ENCODE measurements at places on chromosomes 11 and 22.

DNA sequence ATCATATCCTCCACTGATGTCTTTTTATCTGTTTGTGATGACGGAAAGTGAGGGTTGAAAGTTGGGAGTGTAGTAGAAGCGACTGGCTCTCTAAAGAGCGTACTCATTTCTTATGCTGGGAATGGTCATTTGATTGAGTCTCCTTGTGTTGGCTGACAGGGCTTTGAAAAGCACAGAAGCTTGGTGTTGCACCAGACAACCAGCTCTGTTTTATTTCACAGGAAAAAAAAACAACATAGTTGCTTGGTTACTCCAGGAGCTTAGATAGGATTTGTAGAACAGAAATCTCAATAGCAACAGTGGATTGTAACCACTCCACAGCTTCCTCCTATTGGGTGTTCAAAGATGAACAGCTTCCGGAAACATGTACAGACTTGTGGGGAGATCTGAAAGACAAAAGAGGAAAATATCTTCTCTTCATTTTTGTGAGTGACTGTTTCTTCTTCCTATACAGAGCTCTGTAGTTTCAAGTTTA lies 2.7 kb downstream of the RBM14 start:
- DNase-seq, result no peak

- no peak for DNase-seq
These were observed 21.8 kb upstream of the SLC22A24 start for GRCh38 chr11:63165706-63166310.

- DNase-seq, result no peak
These were observed 50.4 kb downstream of the FAM83F start for GRCh38 chr22:40044870-40045834.

GRCh38 chr11:69406060-69406459 lies 75.4 kb upstream of the LINC01488 start:
- no peak for DNase-seq

DNA sequence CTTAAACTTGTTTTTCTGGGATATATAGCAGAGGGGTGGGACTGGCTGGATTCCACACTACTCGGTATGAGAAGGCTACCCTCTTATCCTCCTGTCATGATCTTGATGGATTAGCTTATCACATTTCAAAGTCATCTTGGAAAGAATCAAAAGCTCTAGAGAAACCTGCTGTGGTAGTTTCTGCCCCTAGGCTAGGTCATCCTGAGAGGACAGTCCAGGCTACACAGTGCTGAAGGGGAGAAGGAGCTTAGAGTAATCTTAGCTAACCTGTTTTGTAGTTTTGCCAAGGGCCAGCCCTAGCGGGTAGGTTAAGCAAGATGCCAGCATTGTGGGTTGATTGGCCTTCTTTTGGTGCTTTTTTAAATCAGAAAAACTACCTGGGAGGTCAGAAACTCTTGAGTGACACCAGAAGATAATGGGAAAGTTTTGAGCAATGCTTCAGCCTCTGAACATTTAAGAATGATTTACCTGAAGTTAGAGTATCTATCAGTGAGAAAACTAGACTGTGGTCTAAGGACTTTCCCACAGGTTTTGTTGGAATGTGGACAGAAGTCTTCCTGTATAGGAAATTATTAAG lies 21.3 kb downstream of the PIWIL4 start:
- no peak for DNase-seq

- peak; percentile 15 for DNase-seq
These were observed 8.5 kb downstream of the SH3BP1 start for GRCh38 chr22:37647928-37648327.

- no peak for DNase-seq
These were observed 172.0 kb downstream of the KCNA4 start for GRCh38 chr11:29844701-29845379.

- DNase-seq, result no peak
These were observed 79.5 kb downstream of the PDE2A start for GRCh38 chr11:72594493-72595291.

DNA sequence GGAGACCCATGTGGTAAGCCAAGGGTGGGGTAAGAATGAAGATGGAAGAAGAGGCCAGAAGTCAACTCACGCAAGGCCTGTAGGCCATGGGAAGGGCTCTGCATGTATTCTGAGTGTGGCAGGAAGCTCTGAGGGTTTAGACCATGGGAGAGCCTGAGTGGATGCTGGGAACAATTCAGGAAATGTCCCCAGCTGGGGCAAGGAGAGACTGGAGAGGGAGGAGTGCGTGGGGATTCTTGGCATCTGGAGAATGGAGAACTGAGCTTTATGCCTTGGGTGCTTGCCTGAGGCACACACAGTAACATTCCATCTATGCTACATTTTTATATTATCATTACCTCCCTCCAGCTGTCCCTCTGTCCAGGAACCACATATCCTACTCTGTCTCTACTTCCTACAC lies 50.4 kb upstream of the CD82 start:
- no peak for DNase-seq

GRCh38 chr22:32218470-32218869 lies 13.6 kb upstream of the RFPL2 start:
- DNase-seq, result no peak

- no peak for DNase-seq
These were observed 704.1 kb upstream of the CCDC179 start for GRCh38 chr11:23564370-23564769.

DNA sequence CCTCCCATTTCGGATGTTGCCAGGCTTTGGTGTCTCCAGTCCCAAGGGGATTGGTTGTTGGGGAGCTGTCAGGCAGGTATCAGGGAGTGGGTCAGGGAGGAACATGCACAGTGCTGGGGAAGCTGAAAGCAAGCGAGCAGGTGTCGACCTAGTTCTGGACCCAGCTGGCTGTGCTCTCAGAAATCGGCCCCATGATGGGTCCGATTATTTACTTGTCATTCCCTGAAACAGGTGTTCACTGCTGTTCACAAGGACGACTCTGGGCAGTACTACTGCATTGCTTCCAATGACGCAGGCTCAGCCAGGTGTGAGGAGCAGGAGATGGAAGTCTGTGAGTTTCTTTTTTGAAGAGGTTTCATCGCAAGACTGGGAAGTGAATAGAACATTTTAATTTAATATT lies 76.8 kb downstream of the JAM3 start:
- no peak for DNase-seq

DNA sequence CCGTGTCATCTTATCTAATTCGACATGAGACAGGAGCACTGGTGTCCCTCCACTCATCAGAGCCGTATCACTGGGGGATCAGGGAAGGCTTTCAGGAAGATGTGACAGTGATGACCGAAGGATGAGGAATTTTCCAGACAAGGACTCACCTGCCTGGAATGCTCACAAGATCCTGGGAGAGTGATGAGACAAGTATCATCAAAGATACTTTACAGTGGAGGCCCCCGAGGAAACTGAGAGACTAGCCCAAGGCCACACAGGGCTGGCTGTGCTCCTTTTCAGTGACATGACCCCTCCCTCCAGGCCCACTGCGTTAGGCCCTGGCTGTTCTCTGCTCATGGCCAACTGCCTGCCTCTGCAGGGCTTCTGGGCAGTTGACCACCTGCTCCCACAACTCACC lies 13.0 kb downstream of the CLPB start:
- no peak for DNase-seq

GRCh38 chr11:89436071-89436470 lies 55.1 kb downstream of the NOX4 start:
- DNase-seq, result no peak

- DNase-seq, result no peak
These were observed 1432.6 kb upstream of the TENM4 start for GRCh38 chr11:80873310-80873999.

- no peak for DNase-seq
These were observed 4.7 kb downstream of the FOSL1 start for GRCh38 chr11:65895482-65895981.

DNA sequence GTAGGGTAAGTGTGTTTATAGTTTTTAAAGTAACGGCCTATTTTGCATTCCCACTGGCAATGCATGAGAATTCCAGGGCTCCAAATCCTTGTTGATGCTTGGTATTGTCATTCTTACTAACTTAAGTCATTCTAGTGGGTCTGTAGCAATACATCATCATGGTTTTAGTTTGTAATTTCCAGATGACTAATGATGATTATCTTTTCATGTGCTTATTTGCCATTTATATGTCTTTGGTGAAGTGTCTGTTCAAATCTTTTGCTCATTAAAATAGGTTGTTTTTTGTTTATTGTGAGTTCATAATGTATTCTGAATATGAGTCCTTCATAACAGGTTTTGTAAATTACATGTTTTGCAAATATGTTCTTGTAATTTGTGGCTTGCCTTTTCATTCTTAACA lies 31.2 kb downstream of the MTMR3 start:
- peak; percentile 60 for DNase-seq

- no peak for DNase-seq
These were observed 36.2 kb downstream of the MPPED1 start for GRCh38 chr22:43448048-43448447.

DNA sequence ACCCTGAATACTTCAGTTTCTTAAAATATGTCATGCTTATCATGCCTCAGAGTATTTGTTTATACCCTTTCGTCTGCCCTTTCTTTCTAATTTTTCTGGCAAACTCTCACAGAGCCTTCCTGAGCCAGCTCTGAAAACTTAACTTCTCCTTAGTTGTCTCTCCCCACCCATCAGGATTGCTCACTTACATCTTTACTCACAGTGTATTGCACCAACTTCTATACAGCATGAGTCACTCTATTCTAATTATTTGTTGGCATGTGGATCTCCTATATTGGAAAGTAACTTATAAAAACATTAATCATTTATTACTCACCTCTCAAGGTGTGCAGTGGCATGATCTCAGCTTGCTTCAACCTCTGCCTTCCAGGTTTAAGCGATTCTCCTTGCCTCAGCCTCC lies 114.9 kb downstream of the FANCF start:
- no peak for DNase-seq

DNA sequence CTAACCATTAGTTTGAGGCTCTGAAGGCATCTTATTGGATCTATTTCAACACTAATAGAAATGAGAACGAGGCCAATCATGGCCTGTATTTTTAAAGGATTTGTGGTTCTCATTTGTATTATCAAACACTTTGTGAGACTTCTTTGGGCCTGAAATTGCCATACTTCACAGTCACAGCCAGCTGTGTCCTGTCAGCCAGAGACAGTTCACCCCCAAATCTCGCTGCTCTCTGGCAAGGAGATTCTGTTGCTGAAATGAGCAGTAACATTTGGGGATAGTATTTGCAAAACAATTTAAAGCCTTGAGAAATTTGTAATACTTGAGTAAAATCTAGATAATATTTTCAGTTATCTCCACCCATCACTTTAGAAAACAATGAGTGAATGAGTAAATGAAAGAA lies 26.9 kb upstream of the TENM4 start:
- no peak for DNase-seq

DNA sequence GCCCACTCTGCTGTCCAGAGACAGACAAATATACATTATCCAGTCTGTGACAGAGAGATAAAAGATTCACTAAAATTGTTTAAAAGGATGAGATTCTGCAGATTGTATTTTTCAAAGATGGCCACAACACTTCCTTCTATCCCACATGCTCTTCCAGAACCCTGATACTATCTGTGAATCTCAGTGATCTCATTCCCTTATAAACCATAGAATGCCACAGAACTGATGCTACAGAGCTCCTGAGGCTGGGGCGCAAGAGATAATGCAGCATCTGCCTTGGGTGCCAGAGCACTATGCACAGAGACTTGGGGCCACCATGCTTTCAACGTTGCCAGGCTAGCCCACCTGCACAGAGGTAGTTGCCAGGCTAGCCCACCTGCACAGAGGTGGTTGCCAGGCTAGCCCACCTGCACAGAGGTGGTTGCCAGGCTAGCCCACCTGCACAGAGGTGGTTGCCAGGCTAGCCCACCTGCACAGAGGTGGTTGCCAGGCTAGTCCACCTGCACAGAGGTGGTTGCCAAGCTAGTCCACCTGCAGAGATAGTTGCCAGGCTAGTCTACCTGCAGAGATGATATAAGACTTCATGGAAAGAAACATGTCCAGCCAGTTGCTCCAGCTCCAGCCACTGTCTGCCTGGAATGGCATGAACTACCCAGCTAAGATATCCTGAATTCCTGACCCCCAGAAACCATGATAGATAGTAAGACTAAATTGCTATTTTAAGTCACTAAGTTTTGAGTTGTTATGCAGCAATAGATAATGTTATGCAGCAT lies 17.6 kb upstream of the SEPTIN5 start:
- DNase-seq, result no peak

DNA sequence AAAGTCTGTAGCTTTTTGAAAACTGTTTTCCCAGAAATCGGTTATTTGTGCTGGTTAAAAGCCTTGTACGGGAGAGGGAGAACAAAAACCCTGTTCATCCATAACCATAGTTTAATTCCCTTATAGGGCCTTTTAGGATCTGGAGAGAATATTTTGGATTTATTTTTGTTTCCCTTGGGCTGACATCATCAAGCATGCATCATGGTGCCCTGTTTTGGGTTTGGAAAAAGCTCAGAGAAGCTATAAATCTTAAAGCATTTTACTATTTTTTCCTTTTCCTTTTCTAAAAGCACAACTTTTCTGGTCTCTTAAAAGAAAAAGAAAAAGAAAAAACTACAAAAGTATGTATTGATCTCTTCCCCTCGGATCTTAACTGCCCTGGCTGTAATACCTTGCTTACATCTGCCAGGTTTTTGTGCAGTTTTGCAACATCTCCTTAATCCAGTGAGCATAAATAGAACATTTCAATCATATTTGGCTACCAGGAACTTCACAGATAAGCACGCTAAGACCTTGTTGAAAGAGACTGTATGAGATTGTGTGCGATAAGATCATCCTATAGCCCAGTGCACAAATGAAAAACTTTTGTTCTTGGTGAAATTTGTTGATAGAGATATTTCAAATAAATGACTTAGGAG lies 88.0 kb downstream of the ZBTB16 start:
- no peak for DNase-seq

DNA sequence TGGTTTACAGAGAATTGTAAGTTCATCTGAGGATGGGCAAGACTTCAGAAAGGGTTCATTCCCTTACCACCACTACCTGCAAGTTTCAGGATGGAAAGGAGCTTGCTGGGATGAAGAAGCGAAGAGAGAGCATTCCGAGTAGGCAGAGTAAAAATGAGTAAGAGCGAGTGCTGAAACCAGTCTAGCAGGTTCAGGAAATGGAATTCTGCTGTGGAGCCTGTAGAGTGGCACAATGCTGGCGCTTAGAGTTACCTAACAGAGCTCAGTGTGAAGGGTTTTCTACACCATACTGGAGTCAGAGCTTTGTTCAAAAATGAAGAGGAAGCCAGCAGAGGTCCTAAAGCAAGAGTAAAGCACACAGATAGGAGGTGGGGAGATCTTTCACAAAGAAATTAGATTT lies 179.2 kb upstream of the ZC3H12C start:
- no peak for DNase-seq

- no peak for DNase-seq
These were observed 7.1 kb downstream of the CD44 start for GRCh38 chr11:35146074-35146521.

DNA sequence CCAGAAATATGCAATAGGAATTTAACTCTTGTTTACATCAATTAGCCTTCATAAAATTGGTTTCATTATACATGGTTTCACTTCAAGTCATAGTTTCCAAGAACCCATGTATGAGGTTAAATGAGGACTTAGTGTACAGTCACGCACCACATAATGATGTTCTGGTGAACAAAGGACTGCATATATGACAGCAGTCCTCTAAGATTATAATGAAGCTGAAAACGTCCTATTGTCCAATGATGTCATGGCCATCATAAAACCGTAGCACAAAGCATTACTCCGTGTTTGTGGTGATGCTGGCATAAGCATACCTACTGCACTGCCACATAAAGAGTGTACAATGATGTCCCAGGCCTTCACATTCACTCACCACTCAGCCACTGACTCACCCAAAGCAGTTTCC lies 31.1 kb downstream of the SMCO4 start:
- DNase-seq, result no peak
